ENCODE measurements at places on chromosomes 11 and 22.

DNA sequence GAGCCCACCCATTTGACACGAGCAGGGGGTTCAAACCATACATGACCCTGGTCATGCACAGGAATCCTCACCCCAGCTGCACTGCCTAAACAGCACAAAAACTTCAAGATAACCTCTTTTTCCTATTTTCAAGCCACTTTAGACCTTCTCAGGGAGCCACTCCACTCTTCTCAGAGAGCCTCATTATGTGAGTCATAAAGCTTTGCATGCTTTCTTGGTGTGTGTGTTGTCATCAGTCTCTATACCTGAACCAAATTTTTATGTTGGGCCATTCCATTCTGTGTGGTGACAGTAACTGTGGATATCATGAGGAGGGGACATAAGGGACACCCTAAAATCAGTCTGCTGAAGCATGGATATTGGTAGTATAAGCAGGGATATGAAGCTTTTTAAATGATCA lies 769.5 kb upstream of the API5 start:
- no peak for DNase-seq

GRCh38 chr11:94791216-94791889 lies 23.2 kb downstream of the AMOTL1 start:
- no peak for DNase-seq

DNA sequence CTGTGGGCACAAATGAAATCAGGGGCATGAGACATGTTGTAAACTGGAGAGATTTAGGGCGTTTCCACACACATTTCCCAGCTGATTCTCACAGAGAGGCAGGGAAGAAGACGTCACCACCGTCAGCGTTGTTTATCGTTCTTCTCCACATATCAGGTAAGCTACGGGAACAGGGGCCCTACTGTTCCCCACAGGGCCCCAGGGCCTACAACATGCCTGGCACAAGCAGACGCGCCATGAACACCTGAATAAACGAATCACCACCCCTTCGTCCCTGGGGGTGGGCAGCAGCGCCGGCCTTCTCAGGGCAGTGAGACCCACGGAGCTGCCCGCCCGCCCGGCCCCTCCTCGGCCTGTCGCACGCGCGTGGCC lies 342 bp downstream of the EFCAB6 start:
- no peak for DNase-seq

GRCh38 chr22:20957102-20957682 lies 9.9 kb upstream of the AIFM3 start:
- no peak for DNase-seq

DNA sequence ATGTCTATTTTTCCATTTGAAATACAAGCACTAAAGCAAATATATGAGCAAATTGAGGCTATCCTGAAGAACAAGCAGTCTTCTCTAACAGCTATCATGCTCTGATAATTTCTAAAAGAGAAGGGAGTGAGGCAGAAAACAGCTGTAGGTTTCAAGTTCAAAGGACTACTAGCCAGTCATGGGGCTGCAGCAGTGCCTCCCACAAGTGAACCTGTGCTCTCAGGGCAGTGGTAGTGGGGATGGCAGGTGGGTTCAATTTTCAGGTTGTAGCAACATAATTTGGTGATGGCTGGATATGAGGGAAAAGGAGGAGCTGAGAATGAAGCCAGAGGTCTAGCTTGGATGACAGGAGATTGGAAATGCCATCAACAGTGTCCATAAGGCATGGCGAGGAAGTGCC lies 93.5 kb upstream of the ARHGAP20 start:
- no peak for DNase-seq

DNA sequence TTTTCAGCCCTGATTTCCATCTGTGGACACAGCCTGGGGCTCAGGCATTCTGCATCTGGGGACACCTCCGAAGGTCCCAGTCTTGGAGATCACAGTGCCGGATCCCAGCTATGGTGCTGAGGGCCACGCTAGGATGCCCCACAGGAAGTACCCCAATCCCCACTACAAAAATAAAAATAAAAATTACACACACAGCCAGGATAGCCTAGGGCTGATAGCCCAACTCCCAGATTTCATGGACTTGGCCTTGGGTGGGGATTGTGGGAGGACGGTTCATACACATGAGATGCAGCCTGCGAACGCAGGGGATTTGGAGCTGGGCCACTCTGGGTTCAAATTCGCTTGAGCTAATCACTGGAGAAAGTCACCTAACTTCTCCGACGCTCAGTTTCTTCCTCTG lies 237.7 kb downstream of the BUD13 start:
- DNase-seq: no peak

GRCh38 chr22:47928631-47929030 lies 1166.2 kb downstream of the TBC1D22A start:
- DNase-seq: peak; percentile 20

DNA sequence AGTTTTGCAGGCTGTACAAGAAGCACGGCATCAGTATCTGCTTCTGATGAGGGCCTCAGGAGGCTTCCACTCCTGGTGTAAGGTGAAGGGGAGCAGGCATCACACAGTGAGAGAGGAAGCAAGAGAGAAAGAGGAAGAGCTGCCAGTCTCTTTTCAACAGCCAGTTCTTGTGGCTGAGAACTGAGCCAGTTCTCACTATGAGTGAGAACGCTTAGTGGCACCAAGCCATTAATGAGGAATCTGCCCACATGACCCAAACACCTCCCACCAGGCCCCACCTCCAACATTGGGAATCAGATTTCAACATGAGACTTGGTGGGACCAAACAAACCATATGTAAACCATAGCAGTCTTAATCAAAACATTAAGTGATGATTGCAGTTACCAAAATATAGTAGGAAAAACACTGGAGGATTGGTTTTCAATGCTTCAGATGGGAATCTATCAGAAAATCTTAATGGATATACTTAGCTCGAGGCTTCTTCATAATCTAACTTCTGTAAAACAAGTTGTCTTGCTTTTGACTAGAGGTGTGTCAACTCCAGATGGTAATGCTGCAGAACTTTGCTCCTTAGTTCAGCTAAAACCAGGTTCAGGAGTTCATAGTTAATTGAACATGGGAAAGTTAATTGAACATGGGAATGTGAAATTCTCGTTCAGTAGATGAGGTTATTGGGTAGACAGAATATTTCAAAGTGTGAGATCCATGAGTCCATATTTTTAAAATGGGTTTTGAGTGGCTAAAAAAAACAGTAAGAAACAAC lies 12.2 kb downstream of the FAR1 start:
- peak; percentile 28 for DNase-seq
